ENCODE measurements at places on chromosomes 16 and 17. TPM values are rescaled to one million over a fixed set of nuclear protein-coding genes. Genes with fewer than 3 reads are reported as not detected.

Gene FTO
- total RNA-seq: 55.2 TPM

Gene RNF227
- 0.74 TPM for total RNA-seq

Gene KRTAP3-1
- not detected for total RNA-seq

Gene ST6GALNAC2
- 14.7 TPM for total RNA-seq

Gene HAP1
- 3.4 TPM for total RNA-seq

Gene VAT1L
- 0.10 TPM for total RNA-seq

Gene LRRC75A
- total RNA-seq: 2.3 TPM

Gene MT2A
- 710 TPM for total RNA-seq

Gene SLC25A11
- 75.1 TPM for total RNA-seq

Gene FSCN2
- 10.1 TPM for total RNA-seq

Gene PRSS27
- 3.3 TPM for total RNA-seq

Gene GUCY2D
- 1.4 TPM for total RNA-seq

Gene KLHL10
- total RNA-seq: not detected

Gene TMC5
- total RNA-seq: 15.7 TPM

Gene KRT33A
- not detected for total RNA-seq

Gene SCIMP
- total RNA-seq: not detected

Gene HOXB2
- 2.0 TPM for total RNA-seq

Gene EVI2B
- total RNA-seq: 0.20 TPM

Gene TGFB1I1
- 8.7 TPM for total RNA-seq

Gene KCNH6
- not detected for total RNA-seq

Gene LGALS9B
- 0.20 TPM for total RNA-seq

Gene TBC1D3
- not detected for total RNA-seq

Gene MMP28
- 2.6 TPM for total RNA-seq

Gene NHLRC4
- 0.22 TPM for total RNA-seq

Gene MINK1
- total RNA-seq: 85.2 TPM

Gene DOC2B
- total RNA-seq: 15.2 TPM

Gene ROGDI
- 20.1 TPM for total RNA-seq

Gene OTOP2
- not detected for total RNA-seq

Gene OR4D1
- not detected for total RNA-seq

Gene FBXL16
- 49.7 TPM for total RNA-seq

Gene NUDT16L1
- total RNA-seq: 23.4 TPM

Gene P2RX5
- total RNA-seq: 9.0 TPM

Gene FBXW10B
- total RNA-seq: 1.2 TPM

Gene TMEM92
- 6.6 TPM for total RNA-seq

Gene PDILT
- total RNA-seq: not detected

Gene XPO6
- total RNA-seq: 162 TPM

Gene AANAT
- not detected for total RNA-seq
